Bronchial smooth muscle cell (primary cell): ENCODE measurements at places on chromosomes 7 and 10. TPM values are rescaled to one million over a fixed set of nuclear protein-coding genes. Genes with fewer than 3 reads are reported as not detected.

CLCN1 gene
- total RNA-seq = 0.09 TPM in 1 of 2 replicates, not detected in the other

JCAD gene
- total RNA-seq = 2.0 and 4.3 TPM in 2 replicates

SLC26A3 gene
- not detected in 2 replicates for total RNA-seq

AKR1D1 gene
- total RNA-seq = not detected in 2 replicates

CDH23 gene
- total RNA-seq = 0.17 and 0.32 TPM in 2 replicates

FEZF1 gene
- not detected in 2 replicates for total RNA-seq

MSS51 gene
- 1.1 and 1.4 TPM in 2 replicates for total RNA-seq

PFKFB3 gene
- total RNA-seq = 19.4 and 24.4 TPM in 2 replicates

ZNF33B gene
- total RNA-seq = 6.0 and 7.5 TPM in 2 replicates
